Uterus (tissue), 4 donors: ENCODE measurements at places on chromosomes 5 and 9.
A peak's percentile ranks its signal among the peaks of the same experiment; 100 is the strongest.

GRCh38 chr5:59597690-59598546 is 295.6 kb downstream of the PDE4D start:
- DNase-seq, result no peak

DNA sequence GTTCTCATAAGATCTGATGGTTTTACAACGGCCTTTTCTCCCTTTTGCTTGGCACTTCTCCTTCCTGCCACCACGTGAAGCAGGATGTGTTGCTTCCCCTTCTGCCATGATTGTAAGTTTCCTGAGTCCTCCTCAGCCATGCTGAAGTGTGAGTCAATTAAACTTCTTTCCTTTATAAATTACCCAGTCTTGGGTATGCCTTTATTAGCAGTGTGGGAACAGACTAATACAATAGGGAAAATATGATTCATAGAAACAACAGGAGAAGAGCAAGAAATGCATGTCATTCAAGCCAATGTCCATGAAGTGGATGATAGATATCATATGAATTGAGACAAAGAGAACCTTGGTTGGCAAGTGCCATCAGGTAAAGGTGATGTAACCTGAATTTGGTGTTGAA is 128.3 kb upstream of the HAPLN1 start:
- DNase-seq, result no peak

GRCh38 chr9:77092536-77092935 is 73.1 kb downstream of the FOXB2 start:
- DNase-seq, result no peak

GRCh38 chr9:130993303-130994030 is 15.5 kb upstream of the LAMC3 start:
- DNase-seq, result no peak

DNA sequence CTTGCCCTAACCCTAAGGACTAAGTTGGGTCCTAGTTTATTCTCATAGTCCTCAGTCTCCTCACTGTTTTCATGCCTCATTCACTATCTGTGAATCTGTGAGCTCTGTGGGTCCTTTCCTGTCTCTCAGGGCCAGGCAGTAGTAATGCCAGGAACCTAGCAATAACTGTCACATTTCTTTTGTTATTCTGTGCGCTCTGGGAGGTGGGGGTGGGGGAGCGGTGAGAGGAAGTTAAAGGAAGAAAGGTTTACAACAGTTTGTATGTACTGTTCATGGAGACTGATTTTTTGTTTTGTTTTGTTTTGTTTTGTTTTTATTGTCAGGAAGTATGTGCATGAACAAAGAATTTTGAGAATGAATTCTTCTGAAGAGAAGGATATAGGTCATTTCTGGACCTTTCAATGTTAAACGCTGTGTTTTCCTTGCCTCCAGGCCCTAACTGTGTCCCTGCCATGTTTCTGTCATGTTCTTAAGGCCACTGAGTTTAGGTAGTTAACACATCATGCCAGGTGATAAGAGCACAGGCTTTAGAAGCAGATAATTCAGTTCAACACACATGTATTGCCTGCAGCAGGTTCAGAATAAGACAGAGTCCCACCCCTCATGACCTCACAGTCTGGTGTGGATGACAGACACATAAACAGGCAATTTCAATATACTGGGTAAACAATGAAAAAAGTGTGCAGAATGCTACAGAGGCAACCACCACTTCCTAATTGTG is 13.3 kb upstream of the FEM1C start:
- no peak for DNase-seq

DNA sequence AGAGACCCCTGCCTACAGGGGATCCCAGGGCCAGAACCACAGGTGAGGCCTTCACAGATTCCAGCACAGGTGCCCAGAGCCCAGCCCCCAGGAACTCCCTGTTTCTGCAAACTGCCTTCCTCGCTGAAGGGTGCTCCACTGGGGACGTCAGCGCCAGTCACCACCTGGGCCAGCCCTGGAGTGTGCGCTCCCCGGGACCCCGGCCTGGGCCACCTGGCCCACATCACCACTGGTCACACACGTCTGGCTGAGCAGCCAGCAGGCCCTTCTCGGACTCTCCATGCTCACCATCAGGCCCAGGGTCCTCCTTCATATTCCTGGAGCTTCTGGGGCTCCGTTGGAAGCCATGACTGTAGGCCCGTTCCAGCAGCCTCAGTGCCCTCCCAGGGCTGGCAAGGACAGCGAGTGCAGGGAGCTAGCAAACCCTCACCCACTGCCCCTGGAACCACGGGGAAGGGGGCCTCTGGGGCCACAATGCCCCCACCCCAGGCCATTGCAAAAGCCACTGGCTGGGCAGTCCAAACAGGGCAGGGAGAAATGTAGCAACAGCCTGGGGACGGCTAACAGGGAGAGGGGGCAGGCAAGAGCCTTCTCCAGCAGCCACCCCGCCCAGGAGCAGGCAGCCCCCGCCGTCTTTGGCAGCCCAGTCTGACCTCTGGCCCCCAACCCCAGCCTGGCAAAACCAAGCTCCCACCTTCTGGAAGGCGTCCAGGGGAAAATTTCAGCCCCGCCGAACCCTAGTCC is 1.3 kb downstream of the AGPAT2 start:
- no peak for DNase-seq

DNA sequence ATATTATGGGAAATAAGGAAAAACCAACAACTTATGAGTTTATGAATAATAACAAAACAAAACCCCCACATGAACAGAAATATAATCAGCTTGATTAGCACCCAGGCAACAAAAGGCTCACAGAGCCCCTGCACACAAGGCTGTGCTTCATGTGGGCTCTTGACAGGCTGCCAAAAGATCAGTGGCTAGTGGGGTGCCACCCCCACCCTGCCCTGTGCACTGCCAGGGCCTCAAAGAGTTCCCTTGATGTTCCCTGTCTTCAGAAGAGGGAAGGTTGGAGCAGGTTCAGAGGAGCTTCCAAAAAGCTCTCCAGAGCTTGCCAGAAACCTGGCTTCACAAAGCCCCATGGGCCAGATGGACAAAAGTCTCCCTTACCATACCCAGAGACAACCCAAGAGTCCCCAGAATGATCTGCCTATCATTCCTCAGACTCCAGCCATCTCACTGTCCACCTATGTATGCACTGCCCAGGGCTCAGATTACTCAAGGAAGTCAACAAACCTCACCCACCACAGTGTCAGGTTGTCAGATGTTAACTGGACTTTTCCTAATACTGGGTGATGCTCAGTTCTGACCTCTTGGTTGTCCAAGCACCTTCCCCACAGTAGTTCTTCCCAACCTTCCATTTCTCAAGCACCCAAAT is 87.5 kb downstream of the SIL1 start:
- no peak for DNase-seq

DNA sequence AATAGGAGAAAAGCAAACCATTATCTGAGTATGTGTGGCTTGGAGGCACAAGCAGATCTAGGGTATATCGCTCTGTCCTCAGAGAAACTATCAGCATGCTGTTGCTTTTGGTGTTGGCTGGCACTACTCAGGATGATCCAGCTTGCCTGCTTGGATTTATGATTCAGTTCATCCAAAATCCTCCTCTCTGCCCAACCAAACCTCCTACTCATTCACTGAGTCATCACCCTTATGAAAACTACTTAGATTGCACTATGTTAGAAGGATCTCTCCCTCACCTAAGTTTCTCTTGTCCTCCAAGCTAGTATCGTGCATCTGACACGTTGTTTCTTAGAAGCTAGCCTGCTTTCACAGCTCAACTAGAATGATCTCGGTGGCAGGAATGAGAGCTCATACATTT is 14.2 kb upstream of the ZBED3 start:
- peak; percentile 53 for DNase-seq

GRCh38 chr5:61330845-61331406 is 1.1 kb upstream of the ZSWIM6 start:
- peak; percentile 65 for DNase-seq
